Stimulated activated CD4-positive, alpha-beta T cell treated with anti-CD3 and anti-CD28 coated beads, Interleukin-2, amount 100 ng/mL, for 48 hours (primary cell): ENCODE measurements at places on chromosomes 6 and 20.

DNA sequence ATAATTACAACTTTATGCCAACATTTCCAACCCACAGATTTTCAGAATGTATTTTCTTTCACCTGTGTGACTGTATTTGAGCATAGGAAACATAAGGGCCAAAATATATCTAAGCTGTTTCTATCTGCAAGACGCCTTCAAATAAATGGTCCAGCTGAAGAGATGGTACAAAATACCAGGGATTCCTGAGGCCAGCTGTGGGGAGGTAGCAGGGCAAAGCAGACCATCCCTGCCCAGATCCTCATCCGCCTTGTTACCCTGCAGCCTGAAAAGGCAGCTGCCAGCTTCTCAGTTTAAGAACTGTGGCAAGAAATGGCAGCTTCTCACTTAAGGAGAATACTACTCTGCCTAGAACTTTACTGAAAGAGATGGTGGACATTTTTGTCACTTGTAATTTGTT lies 143.3 kb downstream of the KHDC1L start:
- no peak for DNase-seq

- no peak for DNase-seq
Measured at GRCh38 chr6:6125495-6125894, 118.8 kb upstream of the NRN1 start.

DNA sequence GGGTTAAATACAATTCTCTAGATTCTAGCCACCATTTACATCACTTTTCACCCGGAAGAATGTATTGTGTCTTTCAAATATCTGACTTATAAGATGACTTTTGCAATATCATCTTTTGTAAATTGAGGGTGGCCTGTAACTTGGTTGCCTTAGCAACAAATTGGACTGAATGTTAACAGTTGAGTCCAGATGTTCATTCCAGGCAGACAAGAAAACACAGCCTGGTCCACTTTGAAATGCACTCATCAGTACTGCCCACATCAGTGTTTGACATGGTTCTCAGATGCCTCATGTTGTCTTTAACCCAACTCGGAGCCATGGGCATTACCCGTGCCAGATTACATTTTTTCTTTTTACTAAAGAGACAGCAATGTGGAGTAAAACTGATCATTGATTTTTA lies 781.6 kb upstream of the CHD6 start:
- no peak for DNase-seq

- DNase-seq = no peak
Measured at GRCh38 chr6:109963598-109964170, 14.4 kb upstream of the GPR6 start.

DNA sequence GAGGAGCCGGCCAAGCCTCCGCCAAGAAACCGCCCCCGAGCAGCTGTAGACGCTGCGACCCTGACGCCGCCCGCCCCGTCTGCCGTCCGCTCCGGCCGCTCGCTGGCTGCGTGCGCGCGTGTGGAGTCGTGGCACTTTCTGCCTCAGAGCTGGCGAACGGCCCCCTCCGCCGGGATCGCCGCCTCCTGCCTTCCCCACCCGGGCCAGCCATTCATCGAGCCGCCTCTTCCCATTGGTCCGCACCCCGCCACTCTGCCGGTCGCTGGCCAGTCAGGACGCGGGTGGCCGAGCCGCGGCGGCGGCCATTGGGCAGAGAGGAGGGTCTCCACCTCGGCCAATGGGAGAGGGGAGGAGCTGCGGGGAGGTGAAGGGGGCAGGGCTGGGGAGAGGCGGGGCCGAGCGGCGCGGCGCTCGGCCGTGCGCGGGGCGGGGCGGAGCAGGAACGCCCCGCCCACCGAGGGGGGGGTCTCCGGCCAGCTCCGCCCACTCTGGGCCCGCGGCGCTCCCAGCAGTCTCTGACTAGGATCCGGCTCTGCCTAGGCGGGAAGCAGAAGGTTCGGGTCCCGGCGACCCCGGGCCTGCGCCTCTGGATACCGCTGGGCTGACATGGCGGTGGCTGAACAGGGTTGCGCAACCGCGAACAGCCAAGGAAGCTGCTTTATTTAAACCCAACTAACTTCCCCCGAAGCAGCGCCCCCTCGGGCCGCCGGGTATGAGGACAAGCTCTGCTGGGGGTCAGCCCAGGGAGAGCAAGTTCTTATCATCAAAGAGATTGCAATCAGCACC lies at the start of gene RRBP1:
Gene RRBP1 (minus strand): TSS at position 140 of the 786 bp plus-strand sequence. CDS start 21,735 bp downstream, outside the sequence.
- peak; percentile 90 for DNase-seq

- peak; percentile 64 for DNase-seq
Measured at GRCh38 chr6:33312361-33313104, 1.3 kb downstream of the TAPBP start.

DNA sequence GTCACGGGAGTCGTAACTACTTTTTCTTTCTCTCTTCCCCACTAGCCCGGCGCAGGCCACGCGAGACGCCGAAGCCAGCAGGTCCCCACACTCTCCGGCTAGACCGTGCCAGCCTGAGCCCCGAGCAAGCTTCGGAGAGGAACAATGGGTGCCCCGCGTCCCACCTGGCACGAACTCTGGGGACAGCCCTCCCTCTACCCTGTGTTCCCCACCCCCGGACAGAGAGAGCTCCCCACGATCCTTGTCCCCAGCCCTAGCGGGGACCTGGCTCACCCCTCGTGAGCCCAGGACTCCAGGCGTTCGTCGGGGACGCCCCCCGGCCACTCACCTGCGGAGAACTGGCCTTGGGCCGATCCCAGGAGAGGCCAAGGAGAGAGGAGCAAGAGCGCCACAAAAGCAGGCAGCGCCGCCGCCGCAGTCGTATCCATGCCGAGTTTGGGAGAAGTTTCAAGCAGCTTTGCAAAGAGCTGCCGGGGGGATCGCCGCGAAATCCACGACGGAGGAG lies 416 bp downstream of the PTPRK start:
- DNase-seq = peak; percentile 27

GRCh38 chr20:25487975-25488374 lies 80.5 kb downstream of the GINS1 start:
- no peak for DNase-seq

- no peak for DNase-seq
Measured at GRCh38 chr20:24289737-24290481, 179.5 kb upstream of the SYNDIG1 start.

GRCh38 chr20:50121858-50122271 lies 8.9 kb upstream of the UBE2V1 start:
- DNase-seq = no peak

GRCh38 chr6:45479834-45480751 lies 102.4 kb upstream of the SUPT3H start:
- DNase-seq = no peak

DNA sequence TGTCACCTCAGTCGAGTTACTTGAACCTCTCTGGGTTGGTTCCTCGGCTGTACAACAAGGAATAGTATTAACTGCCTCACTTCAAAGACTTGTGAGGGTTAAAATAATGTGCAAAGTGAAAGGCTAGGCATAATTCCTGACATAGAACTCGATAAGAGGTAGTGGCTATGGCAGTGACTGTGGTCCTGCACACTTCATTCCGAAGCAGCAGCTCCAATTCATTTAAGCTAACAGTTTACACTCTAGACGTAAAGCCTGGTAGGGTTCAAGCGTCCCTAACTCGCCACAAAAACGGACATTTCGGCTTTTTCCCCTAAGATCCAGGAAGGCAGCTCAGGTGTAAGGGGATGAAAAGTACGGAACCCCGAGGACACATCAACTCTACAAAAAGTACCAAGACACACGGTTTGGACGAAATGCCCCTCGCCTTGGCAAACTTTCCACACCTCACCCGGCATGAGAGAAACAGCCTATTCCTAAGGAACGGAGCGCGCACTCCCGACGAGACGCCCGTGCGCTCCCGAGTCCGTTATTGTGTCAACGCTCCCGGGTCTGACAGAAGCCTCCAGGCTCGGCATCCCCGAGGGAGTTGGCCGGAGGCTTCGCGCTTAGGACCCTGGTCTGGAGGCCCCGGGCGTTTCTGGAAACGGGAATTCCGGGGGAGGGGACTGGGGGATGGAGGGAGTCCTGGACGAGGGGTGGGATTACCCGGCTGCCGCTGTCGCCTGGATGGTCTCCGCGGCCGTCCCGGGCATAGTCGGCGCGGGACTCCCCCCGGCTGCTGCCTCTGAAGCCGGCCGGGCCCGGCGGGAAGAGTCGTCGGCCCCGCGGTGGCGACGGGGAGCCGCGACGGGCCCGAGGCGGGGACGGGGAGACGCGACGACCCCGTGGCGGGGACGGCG lies 937 bp downstream of the ZNF318 start:
- no peak for DNase-seq

- no peak for DNase-seq
Measured at GRCh38 chr6:142985281-142985680, 40.3 kb upstream of the HIVEP2 start.

DNA sequence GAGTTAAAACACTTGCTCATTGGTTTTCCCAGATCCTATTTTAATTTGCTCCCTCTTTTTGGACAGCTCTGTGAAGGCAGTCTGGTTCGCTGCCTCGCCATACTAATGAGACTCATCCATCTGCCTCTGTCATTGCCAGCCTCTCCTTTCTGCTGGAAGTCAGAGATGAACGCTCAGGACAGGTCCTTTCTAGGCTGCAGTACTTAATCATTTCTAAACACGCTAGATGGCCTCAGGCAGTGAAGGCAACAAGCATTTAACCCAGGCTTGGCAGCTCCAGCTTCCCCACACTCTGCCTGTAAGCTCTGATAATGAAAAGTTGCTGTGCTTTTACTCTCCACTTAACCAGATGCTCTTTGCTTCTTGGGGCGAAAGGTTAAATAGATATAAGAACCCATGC lies 286.7 kb upstream of the POU3F2 start:
- DNase-seq = no peak

GRCh38 chr20:62723351-62723750 lies 14.7 kb downstream of the NTSR1 start:
- DNase-seq = no peak

DNA sequence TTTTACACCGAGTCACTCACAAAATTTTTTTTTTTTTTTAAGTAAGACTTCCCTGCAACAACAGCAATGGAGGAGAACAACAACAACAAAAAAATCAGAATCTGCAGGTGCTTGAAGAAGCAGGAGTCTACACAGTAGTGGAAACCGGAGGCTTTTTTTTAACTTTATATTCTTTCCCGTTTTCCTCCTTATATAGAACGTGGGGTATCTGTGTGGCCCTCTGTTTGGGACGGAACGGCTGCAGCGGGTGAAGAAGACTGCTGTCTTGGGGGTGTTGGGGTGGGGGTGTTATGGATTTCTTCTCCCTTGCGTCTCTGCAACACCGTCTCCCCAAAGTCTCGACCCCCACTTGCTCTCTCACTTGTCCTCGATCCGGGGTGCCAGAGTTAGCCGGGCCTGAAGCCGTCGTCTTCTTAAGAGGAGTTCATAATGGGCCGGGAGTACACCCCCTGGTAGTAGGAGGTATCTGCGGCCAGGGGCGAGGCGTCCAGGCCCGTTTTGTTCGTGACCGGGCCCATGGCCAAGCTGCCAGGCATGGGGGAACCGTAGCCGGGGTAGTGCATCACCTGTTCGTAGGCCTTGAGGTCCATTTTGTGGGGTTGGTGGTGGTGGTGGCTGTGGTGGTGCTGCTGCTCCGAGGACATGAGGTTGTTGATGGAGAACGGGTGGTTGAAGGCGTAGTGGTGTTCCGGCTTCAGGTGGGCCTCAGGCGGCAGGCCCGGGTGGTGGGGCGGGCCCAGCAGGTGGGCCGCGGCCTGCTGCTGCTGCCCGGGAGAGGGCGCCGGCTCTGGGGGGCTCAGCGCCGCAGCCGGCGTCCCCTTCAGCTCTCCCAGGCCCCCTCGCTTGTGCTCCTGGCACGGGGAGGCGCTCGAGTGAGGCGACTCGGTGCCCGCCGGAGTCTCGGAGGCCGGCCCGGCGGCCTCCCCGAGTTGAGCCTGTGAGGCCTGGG lies 2.7 kb downstream of the FOXA2 start:
- DNase-seq = no peak

DNA sequence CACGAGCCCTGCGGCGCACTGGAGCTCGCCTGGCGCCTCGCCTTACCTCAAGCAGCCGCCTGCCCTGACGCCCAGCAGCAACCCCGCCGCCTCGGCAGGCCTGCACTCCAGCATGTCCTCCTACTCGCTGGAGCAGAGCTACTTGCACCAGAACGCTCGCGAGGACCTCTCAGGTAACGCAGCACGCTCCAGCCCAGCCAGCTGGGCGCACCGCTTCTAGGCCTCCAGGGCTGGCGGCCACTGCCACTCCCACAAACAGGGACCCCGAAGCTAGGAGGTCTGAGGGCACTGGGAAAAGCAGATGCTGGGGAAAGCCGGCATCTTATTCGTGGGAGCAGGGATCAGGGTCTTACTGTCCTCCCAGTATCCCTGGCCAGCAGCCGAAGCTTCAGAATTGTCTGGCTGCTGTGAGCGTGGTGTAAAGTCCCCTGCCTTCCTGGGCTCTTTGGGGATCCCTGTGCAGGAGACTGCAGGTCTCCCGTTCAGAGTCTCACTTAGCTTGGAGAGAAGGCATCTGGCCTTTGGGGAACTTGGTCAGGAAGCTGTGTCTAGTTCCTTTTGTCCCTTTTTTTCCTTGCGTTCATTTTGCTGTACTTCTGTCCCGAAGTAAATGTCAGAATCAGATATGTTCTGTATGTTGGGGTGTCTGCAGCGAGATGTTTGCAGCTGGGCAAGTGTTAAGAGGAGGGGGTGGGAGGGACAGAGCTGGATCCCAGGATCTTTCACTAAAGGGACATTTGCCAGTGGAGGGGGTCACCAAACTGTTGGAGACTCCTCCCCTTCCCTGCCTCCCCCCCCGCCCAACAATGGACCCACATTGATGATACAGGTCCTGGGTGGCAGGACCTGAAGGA lies 1.8 kb downstream of the FOXF2 start:
- DNase-seq = no peak

DNA sequence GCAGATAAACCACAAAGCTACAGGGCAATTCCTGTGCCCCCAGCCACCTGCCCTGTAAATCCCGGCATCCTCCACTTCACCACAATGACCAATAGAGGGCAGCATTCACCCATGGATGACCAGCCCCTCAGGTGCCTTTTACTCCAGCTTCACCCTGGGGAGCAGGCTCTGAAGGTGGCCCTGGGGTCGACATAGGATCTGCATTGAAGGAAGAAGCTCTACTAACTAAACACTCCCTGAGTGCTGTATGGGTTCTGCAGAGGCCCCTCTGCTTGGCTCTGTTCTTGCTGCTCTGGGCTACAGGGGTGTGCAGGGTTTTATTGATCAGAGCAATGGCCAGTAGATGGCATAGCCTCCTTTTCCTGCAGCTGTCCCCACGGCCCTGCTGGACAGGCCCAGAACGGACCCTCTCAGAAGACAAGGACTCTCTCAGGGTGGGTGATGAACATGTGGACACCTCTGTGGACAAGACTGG lies 20.3 kb downstream of the CST4 start:
- DNase-seq = peak; percentile 28

GRCh38 chr6:168158213-168158979 lies 79.4 kb upstream of the FRMD1 start:
- no peak for DNase-seq

- DNase-seq = no peak
Measured at GRCh38 chr6:159654483-159655098, 38.5 kb downstream of the SOD2 start.

DNA sequence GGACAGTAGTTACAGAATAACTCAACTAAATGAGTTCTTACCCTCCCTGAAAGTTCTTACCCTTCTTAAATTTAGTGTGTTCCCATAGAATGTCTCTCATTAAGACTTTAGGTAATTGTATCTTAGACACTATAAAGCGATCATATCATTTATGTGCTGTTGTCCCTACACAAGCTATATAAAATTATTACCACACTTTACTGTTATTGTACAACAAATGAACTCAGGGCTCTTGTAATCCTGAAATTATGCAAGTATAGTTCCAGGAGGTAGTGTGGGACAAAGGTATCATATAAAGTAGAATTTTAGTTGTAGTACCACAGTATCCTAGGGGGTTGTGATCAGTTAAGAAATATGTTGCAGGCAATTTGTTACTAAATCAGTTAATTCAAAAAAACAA lies 167.4 kb upstream of the CARMIL1 start:
- DNase-seq = no peak
